ENCODE measurements at places on chromosomes 7 and 10.

GRCh38 chr7:44978511-44979366, at the start of gene MYO1G:
Gene MYO1G, minus strand, starts transcription at chr7:44979015. Its CDS starts 54 bp downstream, at chr7:44978961.
- no peak for DNase-seq

- no peak for DNase-seq
Measured at GRCh38 chr10:17113346-17113745, 16.3 kb downstream of the CUBN start.

DNA sequence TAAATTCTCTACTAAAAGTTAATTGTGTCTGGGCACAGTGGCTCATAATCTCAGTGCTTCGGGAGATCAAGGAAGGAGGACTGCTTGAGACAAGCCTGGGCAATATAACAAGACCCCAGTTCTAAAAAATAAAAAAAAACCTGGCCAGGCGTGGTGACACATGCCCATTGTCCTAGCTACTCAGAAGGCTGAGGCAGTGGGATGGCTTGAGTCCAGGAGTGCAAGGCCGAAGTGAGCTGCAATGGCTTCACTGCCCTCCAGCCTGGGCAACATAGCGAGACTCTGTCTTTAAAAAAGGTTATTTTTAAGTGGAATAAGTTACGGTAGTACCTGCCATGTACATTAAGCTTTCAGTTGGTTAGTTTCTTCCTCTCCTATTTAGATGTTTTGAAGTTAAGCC, 28.9 kb downstream of the CDK14 start:
- DNase-seq = no peak

GRCh38 chr10:62085404-62085803, 183.2 kb downstream of the RTKN2 start:
- no peak for DNase-seq

DNA sequence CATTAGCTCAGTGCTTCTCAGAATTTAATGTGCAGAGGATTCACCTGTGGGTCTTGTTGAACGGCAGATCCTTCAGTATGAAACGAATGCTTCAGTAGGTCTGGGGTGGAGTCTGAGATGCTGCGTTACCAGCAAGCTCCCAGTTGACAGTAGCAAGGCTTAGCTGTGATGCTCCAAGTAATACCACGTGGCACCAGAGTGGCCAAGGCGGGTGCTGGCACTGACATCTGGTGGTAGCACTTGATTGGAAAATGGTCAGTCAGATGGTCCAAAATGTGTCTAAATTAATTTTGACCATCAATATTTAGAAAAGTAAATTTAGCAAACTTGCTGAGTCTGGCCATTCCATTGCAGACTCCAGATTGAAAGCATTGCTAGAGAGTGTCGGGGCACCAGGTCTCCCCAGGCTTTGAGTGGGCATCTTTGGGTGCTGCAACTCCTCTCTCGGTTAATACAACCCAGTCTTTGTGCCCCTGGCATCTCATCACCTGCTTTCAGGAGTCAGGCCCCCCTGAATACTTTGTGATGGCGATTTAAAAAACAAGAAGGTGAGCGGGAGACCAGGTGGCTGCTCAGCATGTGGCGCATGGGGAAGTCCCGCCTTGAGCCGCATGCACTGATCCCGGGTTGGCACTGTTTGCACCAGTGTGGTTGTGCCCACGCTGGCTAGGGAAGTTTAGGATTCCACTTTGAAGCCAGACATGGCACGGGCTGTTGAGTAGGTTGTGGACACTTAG, 130.1 kb downstream of the NT5C2 start:
- no peak for DNase-seq

GRCh38 chr10:76119036-76119435, 687.6 kb downstream of the LRMDA start:
- no peak for DNase-seq

DNA sequence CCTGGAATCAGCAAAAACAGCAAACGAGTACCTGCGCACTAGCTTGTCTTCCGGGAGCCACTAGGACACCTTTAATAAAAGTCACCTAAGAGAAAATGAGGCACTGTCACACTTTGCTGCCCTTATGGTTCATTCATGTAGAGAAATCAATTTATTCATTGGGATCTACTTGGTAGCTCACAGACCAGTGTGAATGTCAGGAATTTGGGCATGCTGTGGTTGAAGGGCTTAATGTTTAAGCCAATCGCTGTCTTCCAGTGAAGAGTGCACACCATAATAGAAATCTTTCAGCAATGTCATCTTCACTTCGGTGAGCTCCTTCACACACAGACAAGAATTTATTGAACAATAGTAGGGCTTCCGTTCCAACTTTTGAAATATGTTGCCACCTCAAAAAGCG, 65.1 kb downstream of the MARCHF5 start:
- no peak for DNase-seq

DNA sequence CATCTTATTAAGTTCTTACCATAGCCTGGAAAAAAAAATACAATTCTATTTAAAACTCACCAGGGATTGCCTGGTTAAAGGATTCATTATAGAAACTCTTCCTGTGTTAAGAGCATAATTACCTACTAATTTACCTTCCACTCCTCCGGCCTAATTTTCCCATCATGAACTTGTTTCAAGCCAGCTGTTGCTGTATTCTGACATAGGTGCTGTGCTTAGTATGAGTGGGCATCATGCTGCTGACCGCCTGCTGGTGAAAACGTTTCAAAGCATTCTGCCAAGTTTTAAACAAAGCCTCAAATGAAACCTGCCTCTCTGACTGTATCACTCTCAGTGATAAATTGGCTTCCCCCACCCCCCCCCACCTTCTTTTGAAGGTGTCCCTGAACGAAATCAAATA, 47.8 kb upstream of the KCNMA1 start:
- no peak for DNase-seq

GRCh38 chr10:30374353-30374752, 25.3 kb upstream of the MTPAP start:
- DNase-seq = no peak

DNA sequence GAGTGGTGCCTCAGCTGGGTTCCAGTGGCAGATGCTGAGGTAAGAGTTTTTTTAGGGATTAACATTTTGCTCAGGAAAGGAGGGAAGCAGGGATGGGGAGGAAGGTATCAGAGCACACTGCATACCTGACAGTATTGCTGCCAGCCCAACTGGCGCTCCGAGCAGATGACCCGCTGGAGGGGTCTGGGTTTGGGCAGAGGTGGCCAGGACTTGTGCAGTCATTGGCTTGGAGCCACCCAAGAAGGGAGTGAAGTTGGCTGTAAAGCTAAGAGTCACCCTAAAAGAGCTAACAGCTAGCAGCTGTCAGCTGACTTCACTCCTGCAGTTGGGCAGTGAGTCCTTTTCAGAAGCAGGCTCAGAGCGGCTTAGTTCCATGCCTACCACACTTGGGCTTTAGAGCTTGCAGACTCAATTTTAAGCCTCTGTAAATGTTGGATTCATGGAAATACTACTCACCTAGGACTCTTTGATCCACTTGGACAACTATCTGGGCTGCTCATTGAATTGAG, 5.8 kb upstream of the ARHGAP22 start:
- no peak for DNase-seq

GRCh38 chr10:15311569-15312280, 59.4 kb downstream of the FAM171A1 start:
- no peak for DNase-seq

- no peak for DNase-seq
Measured at GRCh38 chr7:101108330-101108857, 18.5 kb upstream of the SERPINE1 start.

DNA sequence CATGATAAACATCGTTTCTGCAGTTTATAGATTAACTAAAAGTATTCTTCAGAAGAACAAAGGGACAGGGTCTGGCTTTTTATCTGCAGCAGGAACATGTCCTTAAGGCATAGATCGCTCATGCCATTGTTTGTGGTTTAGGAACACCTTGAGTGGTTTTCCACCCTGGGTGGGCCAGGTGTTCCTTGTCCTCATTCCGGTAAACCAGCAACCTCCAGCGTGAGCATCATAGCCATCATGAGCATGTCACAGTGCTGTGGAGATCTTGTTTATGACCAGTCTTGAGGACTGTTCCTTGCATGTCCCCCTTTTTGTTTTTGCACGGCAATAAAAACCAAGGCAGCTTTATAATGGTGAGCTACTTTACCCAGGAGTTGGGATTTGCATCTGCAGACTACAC, 33.9 kb downstream of the STOX1 start:
- no peak for DNase-seq

DNA sequence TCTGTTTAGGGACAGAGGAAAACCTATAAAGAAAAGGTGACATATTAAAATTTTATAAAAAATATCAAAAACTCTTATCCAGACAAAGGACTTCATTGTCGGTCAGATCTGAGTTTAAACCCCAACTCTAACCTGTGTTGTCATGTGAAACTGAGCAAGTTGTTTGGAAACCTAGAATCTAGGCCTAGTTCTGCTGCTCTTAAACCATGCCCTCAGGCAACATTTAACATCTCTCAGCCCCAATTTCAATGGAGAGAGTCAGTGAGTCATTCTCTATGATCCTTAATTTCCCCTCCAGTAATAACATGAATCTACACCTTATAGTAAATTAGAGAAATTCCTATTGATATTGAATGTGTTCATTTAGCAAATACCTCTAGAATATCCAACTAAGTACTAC, 192.3 kb downstream of the IMMP2L start:
- DNase-seq = no peak

GRCh38 chr7:2386964-2387669, 16.3 kb upstream of the CHST12 start:
- no peak for DNase-seq

GRCh38 chr10:28664369-28664740, 13.0 kb upstream of the BAMBI start:
- peak; percentile 33 for DNase-seq

DNA sequence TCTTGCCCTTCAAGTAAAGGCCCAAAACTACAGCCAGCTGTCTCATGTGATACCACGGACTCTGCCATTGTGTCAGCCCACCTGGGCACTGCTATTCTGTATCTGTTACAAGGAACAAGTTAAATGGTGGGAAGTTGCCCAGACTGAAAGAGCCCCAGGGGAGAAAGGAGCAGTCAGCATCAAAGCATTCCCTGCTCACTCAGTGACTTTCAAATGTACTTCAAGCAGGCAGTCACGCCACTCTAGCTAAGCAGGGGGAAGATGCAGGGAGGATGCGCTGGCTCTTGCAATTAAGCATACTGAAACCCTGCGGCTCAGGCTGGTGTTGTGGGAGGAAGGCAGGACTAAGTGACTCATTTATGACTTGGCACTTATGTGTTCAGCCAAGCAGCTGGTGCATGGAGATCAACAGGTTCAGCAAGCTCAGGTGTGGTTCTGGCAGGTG, 1249.6 kb downstream of the TYW1 start:
- no peak for DNase-seq

- peak; percentile 90 for DNase-seq
Measured at GRCh38 chr10:97689559-97690020, 2.5 kb upstream of the AVPI1 start.

GRCh38 chr10:114682532-114682931, 24.5 kb upstream of the ABLIM1 start:
- DNase-seq = no peak

DNA sequence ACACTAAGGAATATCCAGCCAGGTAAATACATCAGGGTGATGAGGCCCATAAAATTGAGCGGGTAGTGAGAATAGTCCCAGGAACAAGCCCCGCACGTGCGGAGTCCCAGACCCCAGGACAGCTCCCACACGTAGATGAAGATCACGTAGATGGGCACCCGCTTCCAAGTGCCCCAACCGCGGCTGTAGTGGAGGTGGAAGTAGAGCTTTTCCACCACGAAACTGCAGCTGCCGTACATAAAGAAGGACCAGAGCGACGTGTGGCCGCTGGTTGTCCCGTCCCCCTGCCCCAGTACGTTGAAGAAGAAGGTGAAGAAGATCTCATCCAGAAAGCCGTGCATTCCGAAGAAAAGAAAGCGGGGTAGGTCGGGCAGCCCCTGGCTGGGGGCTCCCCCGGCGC, 948 bp downstream of the TMEM229A start:
- no peak for DNase-seq

GRCh38 chr10:31268444-31269303, 50.3 kb upstream of the ZEB1 start:
- no peak for DNase-seq

DNA sequence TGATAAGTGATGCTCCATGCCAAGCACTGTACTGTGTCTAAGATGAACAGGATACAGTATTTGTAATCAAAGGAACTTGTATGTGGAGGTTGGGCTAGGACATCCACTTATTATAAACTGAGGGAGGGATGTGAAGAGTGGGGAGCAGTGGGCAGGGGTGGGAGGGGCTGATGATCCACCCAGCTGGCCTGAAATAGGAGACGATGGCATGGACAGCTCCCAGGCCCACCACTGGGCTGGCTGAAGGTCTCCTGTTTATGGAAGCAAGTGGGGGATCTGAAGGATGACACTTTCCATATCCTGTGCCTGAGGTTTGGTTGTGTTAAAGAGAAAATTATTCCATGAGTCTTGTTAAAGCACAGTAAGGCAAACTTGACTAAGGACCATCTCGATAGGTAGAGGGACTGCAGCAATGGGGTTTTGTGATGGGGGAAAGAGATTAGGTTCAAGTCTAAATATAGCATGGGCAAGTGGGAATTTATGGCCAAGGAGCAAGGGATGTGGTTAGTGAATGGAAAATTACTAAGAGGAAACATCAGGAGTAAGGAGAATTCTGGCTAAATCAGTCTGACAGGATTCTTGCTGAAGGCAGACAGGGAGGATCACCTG, 124.6 kb downstream of the CCNY start:
- no peak for DNase-seq

- no peak for DNase-seq
Measured at GRCh38 chr10:67385566-67385965, 310.4 kb downstream of the CTNNA3 start.

- DNase-seq = peak; percentile 72
Measured at GRCh38 chr7:157211690-157212089, 73.0 kb downstream of the UBE3C start.

GRCh38 chr7:51035716-51036115, 253.0 kb upstream of the GRB10 start:
- no peak for DNase-seq

DNA sequence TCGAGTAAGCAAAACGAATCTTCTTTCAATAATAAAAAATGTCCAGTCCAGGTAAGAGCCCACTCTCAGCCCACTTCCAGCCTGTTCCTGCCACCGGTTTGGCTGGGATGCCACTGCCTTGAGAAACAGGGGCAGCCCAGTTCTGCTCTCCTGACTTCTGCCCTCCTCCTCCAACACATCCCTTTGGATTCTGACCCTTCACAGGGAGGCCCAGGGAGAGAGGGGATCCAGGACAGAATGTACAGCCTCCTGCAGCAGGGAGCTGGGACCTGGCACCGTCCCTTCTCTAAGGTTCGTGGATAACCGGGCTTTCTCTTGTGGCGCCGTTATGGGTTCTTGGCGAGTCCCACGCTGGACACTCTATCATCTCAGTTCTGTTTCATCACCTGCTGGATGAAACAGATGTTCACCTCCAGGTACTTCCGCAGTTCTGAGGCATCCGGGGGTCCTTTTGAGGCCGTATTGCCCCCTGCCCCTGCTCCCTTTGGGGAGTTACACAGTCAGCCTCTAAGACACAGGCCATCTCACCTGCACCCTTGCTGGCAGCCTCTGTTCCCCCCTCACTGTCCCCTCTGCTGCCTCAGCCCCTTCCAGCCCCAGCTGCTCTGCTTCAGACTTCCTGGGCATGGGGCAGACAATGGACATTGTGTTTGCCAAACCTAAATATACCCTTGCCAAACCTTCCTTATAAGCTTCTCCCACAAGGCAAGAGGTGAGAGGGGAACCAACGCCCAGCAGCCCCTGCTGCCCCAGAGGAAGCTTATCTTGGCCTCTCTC, 203.8 kb upstream of the ZMIZ1 start:
- no peak for DNase-seq
